ENCODE measurements at places on chromosomes 2 and 18.

DNA sequence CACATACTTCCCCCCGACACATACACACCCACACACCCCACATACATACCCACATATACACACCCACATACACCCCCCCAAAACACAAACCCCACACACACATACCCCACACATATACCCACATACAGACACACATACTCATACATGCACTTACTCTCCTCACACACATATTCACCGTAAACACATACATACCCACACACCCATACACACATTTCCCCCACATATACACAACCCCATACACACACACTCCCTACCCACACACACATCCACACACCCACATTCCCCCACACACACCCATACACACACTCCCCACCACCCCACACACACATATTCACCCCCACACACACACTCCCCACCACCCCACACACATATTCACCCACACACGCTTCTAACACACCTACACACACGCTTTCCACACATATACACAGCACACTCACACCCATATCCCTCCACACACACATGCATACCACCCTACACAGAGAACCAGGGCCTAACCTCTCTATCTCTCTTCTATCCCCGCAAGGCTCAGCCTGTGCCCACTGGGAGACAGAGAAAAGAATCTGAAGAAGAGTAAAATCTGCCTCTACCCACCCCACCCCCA lies 182.4 kb upstream of the ETAA1 start:
- no peak for DNase-seq

DNA sequence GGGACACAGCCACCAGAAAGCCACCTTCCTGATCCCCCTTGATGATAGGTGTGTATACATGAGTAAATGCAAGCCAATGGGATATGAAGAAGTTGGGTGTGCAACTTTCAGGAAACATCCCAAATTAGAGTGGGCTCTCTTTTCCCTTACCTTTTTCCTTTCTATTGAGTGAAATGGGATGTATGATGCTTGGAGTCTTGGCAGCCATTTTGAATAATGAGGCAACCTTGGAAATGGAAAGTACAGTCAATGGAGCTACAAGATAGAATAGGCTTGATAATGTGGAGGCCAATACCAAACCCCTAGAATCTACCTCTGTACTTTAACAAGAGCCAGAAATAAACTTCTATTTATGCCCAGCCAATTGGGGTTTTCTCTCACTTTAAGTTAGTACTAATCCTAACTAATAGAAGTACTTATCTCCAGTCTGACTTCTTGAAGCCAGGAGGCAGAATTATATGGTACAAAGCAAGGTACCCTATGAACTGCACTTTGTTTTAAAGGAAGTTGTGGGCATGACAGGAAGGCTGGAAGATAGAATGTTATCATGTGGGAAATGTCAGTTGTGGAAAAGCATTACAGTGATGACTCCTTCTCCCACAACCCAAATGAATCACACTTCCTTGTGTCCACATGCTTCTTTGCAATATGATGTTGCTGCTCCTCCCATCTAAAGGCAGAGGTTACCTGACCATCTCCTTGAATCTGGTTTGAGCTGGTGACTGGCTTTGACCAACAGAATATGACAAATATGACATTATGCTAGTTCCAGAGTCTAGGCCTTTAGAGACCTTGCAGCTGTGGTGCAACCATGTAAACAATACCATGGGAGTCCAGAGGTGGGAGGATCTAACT lies 12.9 kb upstream of the NABP1 start:
- DNase-seq: no peak

GRCh38 chr18:3255611-3256165 lies 6.2 kb upstream of the MYL12B start:
- no peak for DNase-seq

GRCh38 chr2:85628658-85629057 lies 12.7 kb downstream of the USP39 start:
- DNase-seq: no peak

GRCh38 chr2:237643066-237643465 lies 15.7 kb downstream of the LRRFIP1 start:
- DNase-seq: no peak

DNA sequence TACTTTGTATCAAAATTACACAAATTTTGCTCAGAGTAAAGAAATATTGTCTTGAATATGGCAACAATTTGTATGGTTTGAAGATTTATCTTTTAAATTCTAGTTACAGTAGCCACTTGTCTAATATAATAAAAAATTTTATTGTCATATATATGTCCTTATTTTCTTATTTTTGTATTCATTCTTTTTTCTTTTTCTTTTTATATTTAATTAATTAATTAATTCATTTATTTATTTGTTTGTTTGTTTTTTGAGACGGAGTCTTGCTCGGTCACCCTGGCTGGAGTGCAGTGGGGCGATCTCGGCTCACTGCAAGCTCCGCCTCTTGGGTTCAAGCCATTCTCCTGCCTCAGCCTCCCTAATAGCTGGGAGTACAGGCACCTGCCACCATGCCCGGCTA lies 3.7 kb upstream of the CDH19 start:
- DNase-seq: no peak

DNA sequence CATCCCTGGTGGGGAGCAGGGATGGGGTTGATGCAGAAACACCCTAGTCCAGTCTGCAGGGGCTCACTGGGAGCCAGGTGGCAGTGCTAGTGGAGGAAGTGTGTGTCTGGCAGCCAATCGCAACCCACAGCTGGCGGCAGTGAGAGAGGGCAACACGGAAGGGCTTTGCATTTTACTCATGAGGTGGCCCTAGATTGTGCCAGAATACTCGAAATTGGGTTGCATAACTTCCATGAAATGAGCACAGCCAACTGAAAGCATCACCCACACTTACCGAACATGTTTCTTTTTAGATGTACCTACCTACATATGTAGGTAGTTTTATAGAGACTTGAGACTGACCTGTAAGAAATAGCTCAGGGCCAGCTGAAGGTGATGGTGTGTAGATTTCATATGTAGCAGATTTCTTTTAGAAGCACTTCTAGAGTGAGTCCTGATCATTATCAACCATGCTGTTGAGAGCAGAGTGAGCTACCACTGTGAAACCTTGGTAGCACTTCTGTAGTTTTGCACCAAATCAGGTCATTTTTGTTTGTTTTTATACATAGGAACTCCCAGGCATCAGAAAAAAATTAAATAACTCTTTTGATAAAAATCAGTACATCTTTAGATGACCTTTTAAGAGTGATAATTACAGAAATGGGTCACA lies 13.0 kb downstream of the IL18R1 start:
- DNase-seq: no peak

- no peak for DNase-seq
Observed at GRCh38 chr2:173903601-173904394, 61.4 kb downstream of the SP3 start.

GRCh38 chr2:7826656-7827055 lies 855.2 kb upstream of the ID2 start:
- DNase-seq: no peak

DNA sequence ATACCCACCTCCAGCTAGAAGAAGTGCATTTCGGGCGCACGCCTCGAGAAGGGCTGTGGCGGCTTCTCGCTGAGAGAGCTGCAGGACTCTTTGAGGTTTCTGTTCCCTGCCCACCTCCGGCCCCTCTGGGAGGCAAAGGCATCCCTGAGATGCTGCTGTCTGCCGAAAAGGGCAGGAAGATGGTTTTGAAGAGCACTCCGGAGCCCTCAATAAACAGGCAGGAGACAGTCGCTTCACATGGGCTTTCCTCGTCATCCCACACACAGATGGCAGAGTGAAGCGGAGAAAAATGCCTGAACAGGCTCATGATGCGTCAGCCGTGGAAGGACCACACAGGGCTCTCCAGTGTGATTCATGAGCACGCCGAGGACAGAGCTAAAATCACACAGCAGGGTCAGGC lies 25.4 kb upstream of the GLI2 start:
- no peak for DNase-seq
